Stimulated activated CD4-positive, alpha-beta T cell treated with anti-CD3 and anti-CD28 coated beads, Interleukin-15, amount 100 ng/mL, for 24 hours (primary cell): ENCODE measurements at places on chromosomes 6 and 20.

DNA sequence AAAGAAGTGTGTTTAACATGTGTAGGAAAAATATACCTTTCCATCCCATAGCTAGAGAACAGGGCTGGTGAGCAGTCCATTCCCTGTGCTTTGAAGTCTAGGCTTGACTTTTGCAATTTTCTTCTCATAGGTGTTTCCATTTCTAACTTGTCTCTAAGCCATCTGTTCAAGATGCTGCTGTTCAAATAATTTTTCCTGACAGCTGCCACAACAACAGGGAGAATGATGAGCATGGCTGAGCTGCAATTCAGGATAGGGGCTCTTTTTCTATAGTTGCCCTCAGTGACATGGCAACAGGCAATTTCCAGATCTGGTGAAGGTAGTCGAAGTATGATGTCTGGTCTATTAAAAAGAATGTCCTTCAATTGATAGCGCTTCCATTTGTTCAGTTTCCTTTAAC, 103.0 kb upstream of the HS3ST5 start:
- DNase-seq: no peak

GRCh38 chr6:93418408-93419303, 703 bp downstream of the EPHA7 start:
- DNase-seq: peak; percentile 9

DNA sequence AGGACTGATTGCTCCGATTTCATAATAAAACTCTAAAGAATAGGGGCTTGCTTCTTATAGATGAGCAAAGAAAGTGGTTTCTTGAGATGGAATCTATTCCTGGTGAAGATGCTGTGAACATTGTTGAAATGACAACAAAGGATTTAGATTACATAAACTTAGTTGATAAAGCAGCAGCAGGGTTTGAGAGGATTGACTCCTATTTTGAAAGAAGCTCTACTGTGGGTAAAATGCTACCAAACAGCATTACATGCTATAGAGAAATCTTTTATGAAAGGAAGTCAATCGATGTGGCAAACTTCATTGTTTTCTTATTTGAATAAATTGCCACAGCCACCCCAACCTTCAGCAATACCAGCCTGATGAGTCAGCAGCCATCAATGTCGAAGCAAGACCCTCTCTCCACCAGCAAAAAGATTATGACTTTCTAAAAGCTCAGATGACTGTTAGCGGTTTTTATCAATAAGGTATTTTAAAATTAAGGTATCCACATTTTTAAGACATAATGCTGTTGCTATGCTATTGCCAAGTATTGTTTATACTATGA, 12.7 kb upstream of the MTRF1L start:
- DNase-seq: no peak

- DNase-seq: no peak
These were observed 962.7 kb downstream of the GRIK2 start for GRCh38 chr6:102356170-102356569.

- DNase-seq: no peak
These were observed 131.2 kb upstream of the RIN2 start for GRCh38 chr20:19626896-19627295.

DNA sequence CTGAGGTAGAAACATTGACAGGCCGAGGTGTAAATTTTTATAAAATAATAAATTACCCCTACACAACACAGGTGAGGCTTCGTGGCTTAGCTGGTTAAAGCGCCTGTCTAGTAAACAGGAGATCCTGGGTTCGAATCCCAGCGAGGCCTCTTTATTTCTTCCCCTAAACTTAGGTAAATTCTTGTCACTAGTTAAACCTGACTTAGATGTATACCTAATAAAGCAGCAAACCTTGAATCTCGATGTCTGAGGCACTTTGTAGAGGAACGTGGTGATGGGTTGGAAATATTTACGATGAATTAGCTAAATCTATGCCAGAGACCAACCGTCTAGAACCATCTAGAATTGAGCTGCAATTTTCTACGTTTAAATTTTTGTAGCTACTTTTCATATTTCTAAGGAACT, 185.6 kb downstream of the OR2B2 start:
- peak; percentile 26 for DNase-seq
